ENCODE measurements at places on chromosomes 2 and 18.

GRCh38 chr18:35818353-35818667 lies 154.2 kb upstream of the RMP24 start:
- DNase-seq: no peak

DNA sequence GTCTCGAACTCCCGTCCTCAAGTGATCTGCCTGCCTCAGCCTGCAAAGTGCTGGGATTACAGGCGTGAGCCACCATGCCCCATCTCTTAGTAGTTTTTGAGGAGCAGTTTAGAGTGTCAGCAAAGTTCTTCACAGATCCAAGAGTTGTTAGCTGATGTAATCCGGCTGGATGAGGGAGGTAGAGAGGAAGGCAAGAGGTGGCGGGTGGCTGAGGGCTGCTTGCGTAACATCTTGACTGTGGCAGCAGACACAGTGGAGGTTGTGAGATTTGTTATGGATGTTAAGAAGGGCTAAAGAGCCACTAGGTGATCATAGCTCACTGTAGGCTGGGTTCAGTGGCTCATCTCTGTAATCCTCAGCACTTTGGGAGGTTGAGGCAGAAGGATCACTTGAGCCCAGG lies 19.5 kb upstream of the FAM136A start:
- DNase-seq: no peak

- DNase-seq: no peak
Observed at GRCh38 chr2:161223139-161223732, 63.0 kb downstream of the TANK start.

GRCh38 chr2:19104503-19104902 lies 253.9 kb downstream of the OSR1 start:
- DNase-seq: no peak

GRCh38 chr18:75208836-75209128 lies 157 bp downstream of the PTGR3 start:
- no peak for DNase-seq

GRCh38 chr2:134335601-134336000 lies 81.7 kb downstream of the MGAT5 start:
- no peak for DNase-seq

GRCh38 chr2:179137200-179137759 lies 87.3 kb upstream of the CCDC141 start:
- DNase-seq: no peak

DNA sequence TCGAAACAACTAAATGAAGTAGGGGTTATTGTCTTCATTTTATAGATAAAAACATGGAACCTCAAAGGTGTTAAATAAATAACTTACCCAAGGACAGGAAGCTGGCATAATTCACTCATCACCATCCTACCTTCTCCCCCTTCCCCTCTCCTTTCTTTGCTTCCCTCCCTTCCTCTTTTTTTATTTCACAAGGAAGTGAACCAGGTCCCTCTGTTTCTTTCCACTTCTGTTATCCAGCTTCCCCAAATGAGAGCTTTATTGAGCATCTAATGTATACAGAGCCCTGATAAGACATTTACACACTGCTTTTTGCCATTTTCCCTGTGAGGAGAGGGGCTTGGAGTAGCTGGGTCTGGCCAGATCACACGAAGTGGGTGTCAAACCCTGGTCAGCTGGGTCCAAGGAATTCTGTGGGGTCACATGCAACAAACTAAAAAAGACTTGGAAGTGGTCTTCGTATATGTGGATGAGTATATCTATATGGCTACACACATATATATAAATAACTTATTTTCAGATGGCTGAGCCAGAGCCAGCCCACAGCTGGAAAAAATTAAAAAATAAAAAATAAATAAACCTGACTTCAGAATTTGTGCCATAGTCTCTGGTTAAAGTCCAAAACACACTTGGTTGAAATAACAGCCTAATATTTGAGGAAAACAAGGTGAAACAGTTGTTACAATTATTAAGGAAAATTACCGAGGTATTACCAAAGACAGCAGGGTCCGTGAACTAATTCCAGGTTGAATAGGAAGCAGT lies 49.3 kb upstream of the FOSL2 start:
- no peak for DNase-seq

GRCh38 chr2:99624677-99625076 lies 134.9 kb upstream of the REV1 start:
- DNase-seq: no peak

DNA sequence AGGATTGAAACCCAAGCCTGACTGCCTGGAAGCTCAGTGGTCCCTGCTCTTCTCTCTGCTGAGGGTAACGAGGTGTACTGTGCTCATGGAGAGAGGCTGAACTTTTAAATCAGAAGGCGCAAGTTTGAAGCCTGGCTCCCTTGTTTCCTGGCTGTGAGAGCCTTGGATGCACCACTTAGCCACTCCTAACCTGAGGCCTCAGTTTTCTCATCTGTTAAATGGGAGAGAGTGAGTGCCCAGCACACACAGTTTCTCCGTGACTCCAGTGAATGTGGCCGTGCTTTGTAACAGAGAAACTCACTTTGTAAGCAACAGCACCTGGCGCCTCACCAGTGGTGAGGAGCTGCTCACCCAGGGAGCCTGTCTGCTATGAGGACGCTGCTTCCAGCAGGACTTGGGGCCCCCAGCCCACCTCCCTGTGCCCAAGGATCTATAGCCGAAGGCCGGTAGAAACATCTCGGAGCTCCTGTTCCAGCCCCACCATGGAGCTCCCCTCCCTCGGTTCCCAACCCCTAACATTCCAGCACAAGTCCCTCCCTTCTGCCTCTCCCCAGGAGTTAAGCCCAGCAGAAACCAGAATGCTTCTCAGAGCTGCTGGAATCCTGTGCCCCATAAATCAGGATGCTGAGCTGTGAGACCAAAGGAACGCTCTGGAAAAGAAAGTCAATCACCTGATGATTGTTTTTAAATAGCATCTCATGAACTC lies 20.3 kb upstream of the KCNK3 start:
- DNase-seq: no peak

GRCh38 chr2:166536111-166536510 lies 42.1 kb upstream of the SCN7A start:
- DNase-seq: no peak
